Renal cortex interstitium (tissue), 15 donors: ENCODE measurements at places on chromosomes 6 and 20. TPM values are rescaled to one million over a fixed set of nuclear protein-coding genes. Genes with fewer than 3 reads are reported as not detected.

- no peak for DNase-seq
These were observed 207.5 kb upstream of the ADGRB3 start for GRCh38 chr6:68427630-68428029.

Gene C6orf132
- 4.3 TPM for polyA plus RNA-seq

DNA sequence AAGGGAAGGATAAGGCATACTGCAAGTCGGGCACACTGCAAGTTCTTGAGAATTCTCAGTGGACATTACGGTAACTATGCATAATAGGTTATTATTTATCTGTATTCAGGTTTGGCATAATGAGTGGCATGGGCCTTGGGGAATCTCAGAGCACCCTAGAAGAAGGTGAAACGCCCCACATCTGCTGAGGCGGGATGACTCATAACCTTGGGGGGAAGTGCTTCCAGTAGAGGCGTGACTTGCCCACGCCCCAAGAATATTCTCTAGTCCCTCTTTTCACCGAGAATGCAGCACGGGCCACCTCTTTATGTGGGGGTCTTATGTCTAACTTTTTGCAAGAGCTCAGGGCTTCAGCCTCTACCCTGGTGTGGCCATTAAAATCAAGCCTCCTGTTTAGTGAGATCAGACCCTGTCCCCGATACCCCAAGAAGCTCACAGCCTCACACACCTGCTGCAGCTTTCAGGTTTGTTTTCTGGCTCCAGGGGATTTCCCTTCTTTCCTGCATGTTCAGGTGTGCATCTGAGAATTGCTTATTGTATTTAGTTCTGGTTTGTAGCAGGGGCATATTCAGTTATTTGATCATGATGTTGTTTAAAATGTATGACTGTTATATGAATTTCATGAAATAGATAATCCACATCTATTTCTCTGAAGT lies 19.1 kb downstream of the ZFP64 start:
- no peak for DNase-seq

GRCh38 chr6:102549221-102549874 lies 1155.8 kb downstream of the GRIK2 start:
- no peak for DNase-seq

GRCh38 chr20:32858189-32858588 lies 534 bp upstream of the EFCAB8 start:
- no peak for DNase-seq

GRCh38 chr6:65546894-65547293 lies 160.1 kb downstream of the EYS start:
- DNase-seq = no peak

Gene BPI
- polyA plus RNA-seq = 0.54 TPM

Gene POPDC3
- 0.37 TPM for polyA plus RNA-seq

- no peak for DNase-seq
These were observed 366 bp downstream of the SLC22A1 start for GRCh38 chr6:160121981-160122380.

Gene OR2B6
- 0.10 TPM for polyA plus RNA-seq

DNA sequence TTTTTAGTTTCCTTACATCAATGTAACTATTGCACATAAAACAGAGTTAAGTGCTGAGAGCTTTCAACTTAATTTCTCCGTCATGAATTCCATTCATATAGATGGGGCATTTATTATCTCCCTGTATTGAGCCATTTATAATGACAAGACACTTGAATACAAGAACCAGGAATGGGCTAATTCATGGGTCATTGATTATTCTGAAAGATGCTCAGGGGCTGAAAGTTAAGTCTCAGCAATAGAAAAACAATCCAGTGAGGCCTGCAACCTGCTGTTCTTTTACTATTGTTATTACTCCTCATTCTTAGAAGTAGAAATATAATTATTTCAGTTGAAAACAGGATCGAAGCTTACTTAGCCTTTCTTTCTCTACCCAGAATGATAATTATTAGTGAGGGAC lies 307.7 kb downstream of the MMUT start:
- DNase-seq = no peak

Gene ULBP3
- polyA plus RNA-seq = 10.8 TPM

GRCh38 chr6:79143320-79143898 lies 65.4 kb upstream of the PHIP start:
- no peak for DNase-seq

Gene ZBTB22
- 28.3 TPM for polyA plus RNA-seq

DNA sequence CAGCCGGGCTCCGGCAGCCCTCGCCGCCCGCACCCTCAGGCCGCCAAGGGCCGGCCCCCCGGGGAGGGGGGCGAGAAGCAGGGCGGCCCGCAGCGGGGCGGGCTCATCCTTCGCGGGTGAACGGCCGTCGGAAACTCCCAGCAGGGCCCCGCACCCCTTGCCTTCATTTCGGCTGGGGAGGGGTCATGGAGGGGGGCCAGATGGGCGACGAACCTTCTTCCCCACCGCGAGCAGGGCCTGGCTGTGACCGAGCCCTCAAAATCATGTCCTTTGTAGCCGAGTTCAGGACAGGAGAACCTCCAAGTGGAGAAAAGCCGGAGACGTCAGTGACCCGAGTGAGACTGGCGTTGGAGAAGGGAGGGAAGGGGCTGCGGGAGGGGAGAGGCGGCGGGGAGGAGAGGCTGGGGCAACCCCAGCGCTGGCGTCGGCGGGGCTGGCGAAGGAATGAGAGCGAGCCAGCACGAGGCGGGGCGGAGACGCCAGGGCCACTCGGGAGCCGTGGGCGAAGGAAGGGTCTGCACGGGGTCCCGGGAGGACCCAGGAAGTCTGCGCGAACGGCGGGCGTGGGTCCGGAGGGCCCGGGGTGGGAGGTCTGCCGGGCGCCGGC lies 571 bp upstream of the FOXC1 start:
- DNase-seq = no peak

- DNase-seq = no peak
These were observed 162.6 kb upstream of the GRIK2 start for GRCh38 chr6:101230866-101231265.

DNA sequence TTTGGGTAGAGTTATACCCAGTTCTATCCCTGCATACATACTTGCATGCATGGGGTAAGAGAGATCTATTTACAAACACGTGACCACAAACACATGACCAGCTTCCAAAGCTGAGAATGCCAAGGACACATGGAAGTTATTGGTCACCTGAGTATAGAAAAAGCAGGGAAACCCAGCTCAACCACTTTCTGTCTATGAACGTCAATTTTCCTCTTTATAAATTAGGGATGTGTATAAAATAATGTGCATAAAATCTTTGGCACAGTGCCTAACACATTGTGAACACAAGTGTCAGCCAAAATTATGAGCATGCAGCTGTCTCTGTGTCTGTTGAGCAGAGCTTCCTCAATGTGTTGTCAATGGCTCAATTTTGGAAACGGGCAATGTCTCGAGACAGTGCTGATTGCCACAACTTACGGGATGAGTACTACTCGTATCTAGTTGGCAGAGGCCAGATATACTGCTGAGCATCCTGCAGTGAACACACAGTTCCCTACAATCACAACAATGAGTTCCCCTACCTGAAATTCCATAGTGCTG lies 44.9 kb downstream of the TPD52L1 start:
- DNase-seq = no peak

GRCh38 chr20:47479506-47479905 lies 22.2 kb upstream of the NCOA3 start:
- DNase-seq = no peak
